ENCODE measurements at places on chromosomes 6 and 20.

- DNase-seq = no peak
Observed at GRCh38 chr20:63708301-63709148, 686 bp downstream of the ZGPAT start.

- no peak for DNase-seq
Observed at GRCh38 chr20:63491078-63491477, 7.8 kb downstream of the EEF1A2 start.

GRCh38 chr20:4563534-4563933 lies 158.2 kb upstream of the PRND start:
- no peak for DNase-seq

DNA sequence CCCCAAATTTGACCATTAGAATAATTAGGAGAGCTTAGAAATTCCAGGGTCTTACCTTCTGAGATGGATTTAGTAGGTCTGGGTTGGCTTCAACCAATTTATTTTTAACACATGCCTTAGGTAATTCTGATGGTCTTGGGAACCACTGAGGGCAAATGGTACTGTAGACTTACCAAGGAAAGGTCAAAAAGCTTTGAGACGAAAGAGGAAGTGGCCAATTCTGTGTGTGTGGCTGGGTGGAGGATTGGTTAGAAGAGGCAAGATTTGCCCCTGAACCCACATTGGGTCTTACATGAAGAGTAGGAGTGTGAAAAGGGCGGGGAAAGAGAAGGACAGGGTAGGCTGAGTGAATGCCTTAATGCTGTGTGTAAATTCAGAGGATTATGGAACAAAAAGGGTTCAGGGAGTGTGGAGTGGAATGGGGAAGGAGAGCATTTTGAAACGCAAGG lies 2.7 kb downstream of the ITCH start:
- DNase-seq = no peak

- DNase-seq = no peak
Observed at GRCh38 chr6:21733311-21733710, 139.8 kb downstream of the SOX4 start.

DNA sequence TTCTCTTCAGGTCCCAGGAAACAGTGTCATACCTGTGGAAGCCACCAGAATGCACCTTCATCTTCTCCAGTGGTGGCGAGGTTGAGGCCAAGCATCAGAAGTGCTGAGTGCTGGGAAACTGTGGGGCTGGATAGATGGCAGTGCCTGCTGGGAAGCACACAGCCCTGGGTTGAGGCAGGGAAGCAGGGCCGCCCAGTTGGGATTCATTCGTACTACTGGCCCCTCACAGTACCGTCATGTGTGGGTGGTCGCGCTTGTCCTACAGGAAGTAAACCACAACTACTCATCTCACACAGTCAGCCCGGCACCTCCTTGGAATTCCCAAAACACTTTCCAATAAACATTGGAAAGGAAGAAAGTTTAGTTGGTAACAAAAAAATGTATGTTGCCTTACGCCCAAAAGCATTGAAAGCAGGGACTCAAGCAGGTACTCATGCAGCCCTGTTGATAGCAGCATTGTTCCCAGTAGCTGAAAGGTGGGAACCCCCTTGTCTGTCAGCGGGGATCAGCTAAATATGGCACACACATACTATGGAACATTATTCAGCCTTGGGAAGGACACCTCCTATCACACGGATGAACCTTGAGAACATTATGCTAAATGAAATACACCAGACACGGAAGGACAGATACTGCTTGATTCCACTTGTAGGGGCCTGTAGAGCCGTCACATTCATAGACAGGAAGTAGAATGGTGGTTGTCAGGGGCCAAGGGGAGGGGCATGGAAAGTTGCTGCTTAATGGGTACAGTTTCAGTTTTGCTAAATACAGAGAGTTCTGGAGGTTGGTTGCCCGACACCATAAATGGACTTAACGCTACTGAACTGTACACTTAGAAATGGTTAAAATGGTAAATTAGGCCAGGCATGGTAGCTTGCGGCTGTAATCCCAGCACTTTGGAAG lies 162.7 kb downstream of the MTHFD1L start:
- DNase-seq = no peak

- no peak for DNase-seq
Observed at GRCh38 chr6:83092756-83093399, 25.4 kb downstream of the DOP1A start.

GRCh38 chr6:95274686-95275235 lies 302.6 kb upstream of the MANEA start:
- no peak for DNase-seq

- no peak for DNase-seq
Observed at GRCh38 chr6:5499644-5500306, 238.5 kb downstream of the FARS2 start.

DNA sequence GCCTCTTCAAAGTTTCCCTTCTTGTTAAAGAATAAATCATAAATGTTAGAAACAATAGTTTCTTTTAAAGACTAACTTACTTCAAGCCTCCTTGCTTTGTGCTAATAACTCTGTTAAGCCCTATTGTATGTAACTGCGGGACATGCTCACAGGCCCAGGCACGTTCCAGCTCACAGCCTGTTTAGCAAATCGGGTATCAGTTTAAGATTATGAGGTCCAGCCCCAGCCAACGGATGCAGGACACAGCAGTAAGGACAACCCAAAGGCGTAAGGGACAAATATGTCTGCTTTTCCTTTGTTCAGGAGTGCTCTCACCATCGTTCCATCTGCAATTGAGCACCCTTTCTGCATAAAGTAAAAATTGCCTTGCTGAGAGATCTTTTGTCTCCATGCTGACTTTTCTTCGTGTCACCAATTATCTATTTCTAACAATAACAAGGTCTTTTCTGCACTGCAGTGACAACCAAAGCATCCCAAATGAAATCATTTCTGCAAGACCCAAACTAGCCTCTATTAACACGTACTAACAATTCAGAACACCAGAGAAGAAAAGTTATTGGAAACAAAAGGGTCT lies 1.4 kb downstream of the C6orf52 start:
- DNase-seq = no peak

- no peak for DNase-seq
Observed at GRCh38 chr20:58485393-58485792, 29.8 kb downstream of the APCDD1L start.

DNA sequence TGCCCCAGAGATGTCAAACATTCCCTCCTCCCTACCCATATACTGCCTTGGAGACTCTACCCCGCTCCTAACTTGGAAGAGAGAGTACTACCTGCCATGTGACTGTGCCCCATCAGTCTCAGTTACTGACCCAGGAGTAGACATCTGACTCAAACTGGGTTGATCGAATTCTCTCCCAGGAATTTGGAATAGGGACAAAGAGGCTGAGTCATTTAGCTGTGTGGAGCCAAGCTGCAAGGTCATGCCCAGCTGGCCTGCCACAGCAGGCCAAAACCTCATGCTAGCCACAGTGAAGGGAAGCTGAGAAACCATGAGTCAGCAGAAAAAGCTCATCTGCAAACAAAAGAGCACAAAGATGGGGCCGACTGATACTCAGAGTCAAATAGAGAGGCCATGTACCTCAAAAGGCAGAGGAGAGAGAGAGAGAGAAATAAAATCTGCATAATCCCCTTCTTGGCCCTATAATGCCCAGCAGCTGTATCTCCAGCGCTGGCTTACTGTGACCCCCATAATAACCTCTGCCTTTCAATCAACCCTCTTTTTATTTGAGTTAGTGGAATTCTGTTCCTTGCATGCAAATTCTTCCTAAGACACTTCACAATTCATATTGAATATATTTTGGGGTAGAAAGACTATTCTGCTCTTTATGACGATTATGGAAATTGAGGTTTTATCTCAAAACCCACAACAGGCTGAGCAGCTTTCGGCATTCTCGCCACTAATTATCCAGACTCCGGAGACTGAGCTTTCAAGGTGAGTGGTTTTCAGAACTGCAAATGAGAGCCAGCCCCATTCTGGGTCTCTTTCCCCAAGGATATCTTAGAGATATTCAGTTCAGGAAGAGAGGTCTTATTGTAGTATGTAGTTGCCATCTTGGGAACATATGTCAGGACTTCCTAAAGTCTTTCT lies 21.4 kb upstream of the AKIRIN2 start:
- DNase-seq = no peak

GRCh38 chr6:20109526-20109925 lies 102.7 kb downstream of the MBOAT1 start:
- DNase-seq = no peak

DNA sequence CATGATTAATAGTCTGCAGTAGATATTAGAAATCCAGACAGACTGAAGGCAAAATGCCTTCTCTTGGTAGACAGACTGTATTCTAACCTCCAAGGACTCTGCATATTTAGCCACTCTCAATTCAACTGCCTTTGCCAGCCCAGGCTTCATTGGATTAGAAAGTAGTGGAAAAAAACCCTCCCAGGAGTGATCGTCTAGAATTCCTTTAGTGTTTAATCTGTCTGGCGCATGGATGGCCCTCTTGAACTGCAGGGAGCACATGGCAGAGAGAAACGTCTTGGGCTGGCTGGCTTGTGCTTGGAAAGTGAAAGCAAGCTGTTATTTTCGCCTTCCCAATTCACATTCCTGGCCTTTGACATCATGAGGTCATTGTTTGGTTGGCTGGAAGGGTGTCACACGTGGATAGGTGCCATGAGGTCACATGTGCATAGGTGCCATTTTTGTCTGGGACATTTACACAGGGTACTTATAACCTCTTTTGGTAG lies 30.9 kb upstream of the NEDD9 start:
- no peak for DNase-seq

DNA sequence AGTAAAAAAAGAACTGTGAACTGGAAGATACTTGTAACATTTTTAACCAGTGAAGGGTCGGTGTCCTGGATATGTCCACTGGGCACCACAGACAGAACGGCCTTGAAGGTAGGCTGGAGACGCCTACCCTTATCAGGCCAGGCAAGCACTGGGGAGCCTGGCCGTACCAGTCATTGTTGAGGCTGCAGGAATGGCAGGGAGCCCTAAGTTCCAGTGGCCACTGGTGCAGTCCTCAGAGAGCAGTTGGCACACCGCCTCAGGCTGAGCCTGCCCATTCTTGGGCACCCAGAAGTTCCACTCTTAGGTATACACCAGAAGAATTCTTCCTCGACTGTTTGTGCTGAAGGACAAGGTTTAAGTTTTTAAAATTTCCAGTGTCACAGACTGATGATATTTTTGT lies 20.5 kb downstream of the DNAJC5 start:
- DNase-seq = no peak

- DNase-seq = no peak
Observed at GRCh38 chr6:137111296-137112066, 62.0 kb downstream of the IL22RA2 start.

Data from stimulated activated CD4-positive, alpha-beta T cell treated with anti-CD3 and anti-CD28 coated beads, Interleukin-12 subunit alpha, Interleukin-12 subunit beta, amount 100 ng/mL, for 24 hours (primary cell).